ENCODE measurements at places on chromosomes 16 and 17.

DNA sequence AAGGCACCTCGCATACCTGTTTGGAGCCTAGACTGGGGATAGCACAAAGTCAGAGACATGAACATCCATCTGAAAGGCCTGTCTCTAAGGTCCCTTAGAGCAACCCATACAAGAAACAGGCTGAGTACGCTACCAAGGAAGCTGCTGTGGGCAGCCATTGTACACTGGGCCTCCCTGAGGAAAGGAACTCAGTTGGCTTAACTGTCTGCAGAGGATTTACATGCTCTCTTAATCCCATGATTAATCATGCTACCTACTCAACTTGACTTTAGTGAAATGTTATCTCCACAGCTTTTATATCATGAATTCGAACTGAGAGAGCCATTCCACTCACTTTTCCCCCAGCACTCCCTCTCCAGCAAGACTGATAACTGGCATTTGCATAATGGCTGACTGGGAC is 26.0 kb downstream of the PHLPP2 start:
- no peak for DNase-seq

DNA sequence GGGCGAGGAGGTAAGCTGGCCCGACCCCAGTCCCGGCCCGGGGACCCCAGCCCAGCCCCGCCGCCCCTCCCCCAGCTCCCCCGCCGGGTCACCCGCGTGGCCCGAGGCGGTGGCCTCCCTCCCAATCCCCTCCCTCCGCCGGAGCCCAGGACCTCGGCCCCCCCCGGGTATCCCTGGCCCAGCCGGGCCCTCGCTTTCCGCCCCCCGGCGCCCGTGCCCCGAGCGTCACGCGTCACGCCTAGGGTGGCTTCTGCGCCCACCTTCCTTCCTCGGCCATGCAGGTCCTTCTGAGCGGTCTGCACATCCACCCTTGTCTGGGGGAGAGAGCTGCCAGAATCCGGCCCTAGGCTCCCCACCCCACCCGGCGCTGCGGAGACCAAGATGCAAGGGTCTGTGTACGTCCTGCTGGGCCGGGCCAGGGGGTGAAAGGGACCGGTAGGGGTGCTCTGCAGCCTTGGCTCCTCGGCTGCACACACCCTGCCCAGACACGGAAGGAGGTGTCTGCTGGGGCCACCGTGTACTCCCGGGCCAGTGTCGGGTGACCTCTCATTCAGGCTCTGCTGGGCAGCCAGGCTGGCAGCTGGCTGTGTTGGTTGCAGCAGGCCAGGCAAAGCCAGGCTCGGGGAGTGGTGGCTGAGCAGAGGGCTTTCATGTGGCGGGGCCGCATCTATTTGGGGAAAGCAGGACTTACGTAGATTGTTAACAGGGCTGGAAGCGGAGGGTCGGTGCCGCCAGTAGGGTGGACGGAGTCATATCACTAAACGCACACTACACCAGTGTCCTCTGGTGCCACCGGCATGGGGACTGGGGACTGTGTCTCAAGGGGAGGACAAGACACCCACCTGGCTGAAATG is 754 bp downstream of the RAB11FIP4 start:
- no peak for DNase-seq

DNA sequence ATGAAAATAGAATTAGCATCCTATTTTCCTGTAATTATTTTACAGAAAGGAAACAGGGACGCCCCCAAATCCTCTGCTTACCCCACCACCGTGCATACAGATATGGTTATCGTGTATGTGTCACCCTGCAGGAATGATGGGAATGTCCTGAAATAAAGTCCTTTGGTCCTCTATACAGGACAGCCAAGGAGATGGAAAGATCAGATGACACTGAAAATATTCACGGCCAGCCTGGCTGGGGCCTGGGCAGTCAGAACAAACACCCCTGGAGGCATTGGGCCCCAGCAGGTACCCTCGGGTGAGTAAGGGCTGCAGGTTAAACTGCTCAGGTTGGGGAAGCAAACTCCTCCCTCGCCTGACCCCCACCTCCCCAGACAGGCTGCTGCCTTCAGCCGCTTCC is 368.0 kb downstream of the FOXL1 start:
- DNase-seq, result no peak

GRCh38 chr16:58464916-58465731 is 34.8 kb upstream of the NDRG4 start:
- no peak for DNase-seq

GRCh38 chr17:62855156-62855555 is 47.0 kb upstream of the MARCHF10 start:
- DNase-seq, result no peak

DNA sequence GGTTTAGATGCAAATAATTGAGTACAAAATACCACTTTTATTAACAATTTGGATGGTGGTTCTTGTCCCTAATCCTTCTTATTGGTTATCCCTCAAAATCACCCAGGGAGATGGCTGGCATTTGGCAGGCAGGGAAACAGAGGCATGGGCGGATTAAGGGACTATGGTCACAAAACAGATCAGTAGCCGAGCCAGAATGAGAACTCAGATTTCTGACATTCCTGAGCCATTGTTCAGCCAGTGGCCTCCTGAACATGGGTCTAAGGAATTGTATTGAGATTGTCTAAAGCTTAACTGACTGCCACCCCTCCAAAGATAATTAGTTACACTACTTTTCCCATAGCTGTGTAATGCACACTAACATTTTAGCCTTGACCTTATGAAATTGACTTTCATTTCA is 88.4 kb downstream of the CHD9NB start:
- no peak for DNase-seq

DNA sequence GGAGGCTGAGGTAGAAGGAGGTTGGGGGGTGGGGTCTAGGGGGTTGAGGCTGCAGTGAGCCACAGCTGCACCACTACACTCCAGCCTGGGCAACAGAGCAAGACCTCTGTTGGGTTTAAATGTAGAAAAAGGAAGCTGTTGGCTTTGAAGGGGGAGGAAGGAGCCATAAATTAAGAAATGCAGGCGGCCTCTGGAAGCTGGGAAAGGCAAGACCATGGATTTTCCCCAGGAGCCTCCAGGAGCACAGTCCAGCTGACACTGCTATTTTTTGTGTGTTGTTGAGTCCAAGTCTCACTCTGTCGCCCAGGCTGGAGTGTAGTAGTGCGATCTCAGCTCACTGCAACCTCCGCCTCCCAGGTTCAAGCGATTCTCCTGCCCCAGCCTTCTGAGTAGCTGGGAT is 15.9 kb downstream of the LITAF start:
- DNase-seq, result no peak

DNA sequence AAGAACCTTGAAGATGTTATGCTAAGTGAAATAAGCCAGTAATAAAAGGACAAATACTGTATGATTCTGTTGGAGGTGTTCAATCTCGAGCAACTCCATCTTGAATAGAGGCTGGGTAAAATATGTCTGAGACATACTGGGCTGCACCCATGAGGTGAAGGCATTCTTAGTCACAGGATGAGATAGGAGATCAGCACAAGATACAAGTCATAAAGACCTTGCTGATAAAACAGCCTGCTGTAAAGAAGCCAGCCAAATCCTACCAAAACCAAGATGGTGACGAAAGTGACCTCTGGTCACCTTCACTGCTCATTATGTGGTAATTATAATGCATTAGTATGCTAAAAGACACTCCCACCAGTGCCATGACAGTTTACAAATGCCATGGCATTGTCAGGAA is 98.1 kb downstream of the RGS9 start:
- no peak for DNase-seq

- no peak for DNase-seq
Measured at GRCh38 chr17:69375229-69375628, 39.3 kb upstream of the MAP2K6 start.

GRCh38 chr16:73033271-73033998 is 14.5 kb downstream of the ZFHX3 start:
- no peak for DNase-seq

DNA sequence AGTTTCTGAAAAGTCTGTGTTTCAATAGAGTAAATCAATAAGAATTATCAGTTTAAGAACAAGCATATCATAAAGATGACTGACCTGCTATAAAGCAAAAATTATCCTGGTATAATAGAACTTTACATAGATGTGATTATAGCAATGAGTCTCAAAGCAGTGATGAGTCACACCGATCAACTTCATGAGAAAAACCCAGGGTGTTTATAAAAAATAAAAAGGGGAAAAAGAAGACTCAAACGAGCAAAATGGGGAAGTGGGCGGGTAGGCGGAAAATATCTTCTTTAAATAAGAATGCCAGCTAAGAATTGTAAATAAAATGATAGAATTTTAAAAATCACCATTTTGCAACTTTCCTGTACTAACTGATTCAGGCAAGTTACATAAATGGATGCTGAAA is 46.8 kb downstream of the BRIP1 start:
- DNase-seq, result no peak

DNA sequence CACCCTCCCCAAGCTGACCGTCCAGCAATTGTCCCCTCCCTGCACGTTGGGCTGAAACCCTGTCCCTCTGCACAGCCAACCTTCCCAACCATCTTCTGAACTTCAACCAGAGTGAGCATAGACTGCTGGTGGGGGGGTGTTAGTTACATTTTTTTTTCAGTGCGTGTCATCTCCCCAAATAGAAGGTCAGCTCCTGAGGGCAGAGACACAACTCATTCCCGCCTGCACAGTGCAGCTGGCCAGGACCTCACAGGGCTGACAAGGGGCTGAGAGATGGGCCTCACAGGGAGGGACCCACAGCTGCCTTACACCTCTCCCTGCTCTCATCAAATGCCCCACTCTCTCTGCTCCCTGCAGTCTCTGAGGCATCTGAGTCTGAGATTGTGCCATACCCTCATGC is 8.4 kb downstream of the SRL start:
- DNase-seq, result no peak

GRCh38 chr16:53511084-53511402 is 8.0 kb upstream of the AKTIP start:
- DNase-seq, result no peak

DNA sequence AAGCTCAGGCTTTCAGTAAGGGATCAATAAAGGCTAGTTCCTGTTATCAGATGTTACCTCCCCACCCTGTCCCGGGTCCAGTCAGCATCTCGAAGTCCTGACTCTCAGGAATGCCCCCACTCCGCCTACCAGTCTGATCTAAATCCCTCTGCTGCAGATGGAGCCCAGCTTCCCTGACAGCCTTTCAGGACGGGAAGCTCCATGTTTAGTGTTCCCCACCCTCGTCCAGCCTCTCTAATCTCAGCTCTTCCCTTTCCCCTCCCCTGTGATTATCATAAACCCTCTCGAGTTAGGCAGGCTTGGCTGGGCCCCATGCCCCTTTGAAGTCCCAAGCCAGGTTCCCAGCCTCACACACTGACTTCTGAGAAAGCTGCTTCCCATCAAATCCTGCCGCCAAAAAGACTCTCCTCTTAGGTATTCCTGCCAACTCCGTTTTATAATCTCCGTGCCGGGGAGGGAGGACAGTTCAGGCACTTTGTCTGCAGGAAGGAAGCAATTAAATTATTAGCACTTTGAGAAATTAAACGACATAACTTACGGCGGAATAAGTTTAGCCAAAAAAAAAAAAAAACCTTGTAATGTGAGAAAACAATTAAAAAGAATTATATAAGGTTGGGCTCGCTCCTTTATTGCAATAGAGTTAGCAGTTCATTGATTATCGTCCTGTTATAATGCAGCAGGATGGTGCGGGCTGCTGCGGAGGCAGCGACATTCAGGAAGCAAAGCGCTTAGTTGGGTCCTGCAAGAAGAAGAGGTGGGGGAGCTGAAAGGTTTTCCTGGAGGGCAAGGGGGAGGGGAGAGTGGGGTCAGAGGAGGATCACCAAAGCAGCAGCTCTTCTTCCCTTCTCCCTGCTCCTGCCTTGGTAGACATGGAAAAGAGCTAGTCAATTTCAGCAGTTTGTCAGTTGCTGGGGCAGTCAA is 16.8 kb upstream of the ETV4 start:
- DNase-seq, result no peak

DNA sequence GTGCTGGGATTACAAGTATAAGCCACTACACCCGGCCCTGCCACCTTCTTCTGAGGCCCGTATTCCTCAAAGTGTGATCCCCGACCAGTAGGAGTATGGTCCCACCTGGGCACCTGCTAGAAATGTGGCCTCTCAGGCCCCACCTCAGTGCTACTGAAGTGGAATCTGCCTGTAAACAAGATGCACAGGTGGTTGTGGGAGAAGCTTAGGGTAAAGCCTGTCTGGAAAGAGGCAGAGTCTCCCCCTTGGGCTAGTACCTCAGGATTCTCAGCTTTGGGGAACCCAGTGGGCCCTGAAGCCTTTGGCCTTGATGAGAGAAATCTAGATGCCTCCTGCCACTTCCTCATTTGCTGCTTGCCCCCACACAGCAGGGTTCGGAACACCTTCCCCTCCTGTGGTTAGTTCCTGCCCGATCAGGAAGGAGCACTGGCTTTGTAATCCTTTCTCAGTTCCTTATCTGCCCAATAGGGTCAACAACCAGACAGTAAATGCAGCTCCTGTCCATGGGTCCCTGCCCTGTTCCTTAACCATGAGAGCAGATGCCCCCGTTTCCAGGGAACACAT is 25.2 kb downstream of the TK2 start:
- no peak for DNase-seq

DNA sequence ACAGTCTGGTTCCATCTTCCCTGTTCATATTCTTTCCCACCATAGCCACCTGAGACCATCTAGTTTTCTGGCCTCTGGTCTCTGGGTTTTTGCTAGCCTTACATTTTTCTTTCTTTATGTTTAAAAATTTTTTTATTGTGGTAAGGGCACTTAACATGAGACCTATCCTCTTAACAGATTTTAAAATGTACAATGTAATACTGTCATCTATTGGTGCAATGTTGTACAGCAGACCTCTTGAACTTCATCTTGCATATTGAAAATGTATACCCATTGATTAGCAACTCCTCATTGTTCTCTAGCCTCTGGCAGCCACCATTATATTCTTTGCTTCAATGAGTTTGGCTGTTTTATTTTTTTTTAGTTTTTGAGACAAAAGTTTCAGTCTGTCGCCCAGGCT is 39.2 kb downstream of the ITGAM start:
- no peak for DNase-seq

Measured in stimulated activated CD8-positive, alpha-beta memory T cell treated with anti-CD3 and anti-CD28 coated beads, Interleukin-7, amount 100 ng/mL, for 48 hours (primary cell).